Activated CD4-positive, CD25-positive, alpha-beta regulatory T cell (primary cell): ENCODE measurements at places on chromosomes 2 and 18.
A peak's percentile ranks its signal among the peaks of the same experiment; 100 is the strongest.

- no peak for DNase-seq
Measured at GRCh38 chr2:238501311-238501710, 74.6 kb downstream of the ASB1 start.

- no peak for DNase-seq
Measured at GRCh38 chr2:99066075-99066958, 75.2 kb upstream of the C2orf15 start.

DNA sequence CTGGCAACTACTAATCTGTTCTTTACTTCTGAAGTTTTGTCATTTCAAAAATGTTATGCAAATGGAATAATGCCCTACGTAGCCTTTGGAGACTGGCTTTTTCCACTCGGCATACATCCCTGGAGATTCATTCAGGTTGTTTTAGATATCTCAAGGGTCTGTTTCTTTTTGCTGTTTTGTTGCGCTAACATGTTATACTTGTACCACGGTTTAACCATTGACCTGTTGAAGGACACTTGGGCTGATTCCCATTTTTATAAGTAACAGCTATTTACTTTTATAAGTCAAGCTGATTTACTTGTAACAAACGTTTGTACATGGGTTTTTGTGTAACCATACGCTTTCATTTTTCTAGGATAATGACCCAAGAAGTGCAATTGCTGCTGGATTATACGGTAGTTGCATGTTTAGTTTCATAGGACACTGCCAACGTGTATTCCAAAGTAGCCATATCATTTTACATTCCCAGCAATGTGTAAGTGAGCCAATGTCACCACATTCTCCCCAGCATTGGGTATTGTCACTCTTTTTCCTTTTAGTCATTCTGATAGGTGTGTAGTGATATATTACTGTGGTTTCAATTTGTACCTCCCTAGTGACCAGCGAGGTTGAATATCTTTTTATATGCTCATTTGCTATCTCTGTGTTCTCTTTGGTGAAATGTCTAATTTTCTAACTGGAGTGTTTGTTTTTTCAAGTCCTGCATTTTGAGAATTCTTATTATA, 36.5 kb upstream of the STAT4 start:
- no peak for DNase-seq

GRCh38 chr2:37232131-37232933, 874 bp downstream of the NDUFAF7 start:
- DNase-seq: no peak

GRCh38 chr2:229586012-229586411, 128.3 kb downstream of the DNER start:
- no peak for DNase-seq

DNA sequence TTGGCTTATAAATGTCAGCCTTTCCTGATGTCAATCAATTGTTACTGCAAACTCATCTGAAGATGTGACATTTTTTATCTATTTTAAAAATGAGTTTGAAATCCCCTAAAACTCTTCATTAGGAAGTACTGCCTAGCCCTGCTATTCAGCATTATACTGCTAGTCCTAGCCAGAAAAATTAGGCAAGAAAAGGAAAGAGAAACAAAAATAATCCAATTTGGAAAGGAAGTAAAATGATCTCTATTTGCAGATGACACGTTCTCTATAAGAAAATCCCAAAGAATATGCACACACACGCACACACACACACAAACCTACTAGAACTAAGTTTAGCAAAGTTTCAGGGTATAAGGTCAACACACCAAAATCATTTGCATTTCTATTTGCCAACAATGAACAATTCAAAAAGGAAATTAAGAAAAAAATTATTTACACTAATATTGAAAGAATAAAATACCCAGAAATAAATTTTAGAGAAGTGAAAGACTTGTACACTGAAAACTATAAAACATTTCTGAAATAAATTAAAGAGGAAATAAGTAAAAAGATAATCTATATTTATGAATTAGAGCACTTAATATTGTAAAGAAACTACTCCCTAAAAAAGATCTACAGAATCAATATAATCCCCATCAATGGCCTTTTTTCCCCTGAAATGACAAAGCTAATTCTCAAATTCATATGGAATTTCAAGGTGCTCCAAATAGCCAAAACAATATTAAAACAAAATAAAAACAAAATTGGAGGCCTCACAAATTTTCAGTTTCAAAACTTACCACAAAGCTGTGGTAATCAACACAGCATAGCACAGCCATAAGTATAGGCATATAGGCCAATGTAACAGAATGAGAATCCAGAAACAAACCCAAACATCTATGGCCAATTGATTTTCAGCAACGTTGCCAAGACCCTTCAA, 433.7 kb upstream of the TRIB2 start:
- no peak for DNase-seq

- no peak for DNase-seq
Measured at GRCh38 chr2:192578780-192579179, 384.0 kb upstream of the TMEFF2 start.

DNA sequence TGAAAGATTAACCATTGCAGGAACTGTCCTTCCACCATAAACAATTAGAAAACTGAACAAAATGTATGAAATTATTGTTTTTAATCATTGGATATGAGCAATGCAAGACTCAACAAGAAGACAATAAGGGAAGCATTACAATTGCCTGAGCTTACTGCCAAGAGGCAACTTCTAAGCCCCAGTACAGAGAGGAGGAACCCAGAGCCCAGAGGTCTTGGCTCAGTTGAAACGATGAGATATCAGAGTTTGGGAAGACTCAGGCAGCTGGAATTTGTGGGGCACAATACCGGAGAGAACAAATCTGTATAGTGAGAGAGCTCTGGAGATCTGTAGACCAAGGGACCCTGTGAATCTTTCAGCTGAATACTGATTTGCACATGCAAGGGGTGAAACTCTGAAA, 80.6 kb upstream of the ZFP36L2 start:
- no peak for DNase-seq

- no peak for DNase-seq
Measured at GRCh38 chr2:191676790-191677645, 918 bp upstream of the NABP1 start.

GRCh38 chr2:232336241-232336736, 42.3 kb upstream of the ALPP start:
- DNase-seq: no peak

- no peak for DNase-seq
Measured at GRCh38 chr2:223815186-223815883, 22.0 kb downstream of the AP1S3 start.

- DNase-seq: peak; percentile 17
Measured at GRCh38 chr2:102094917-102095316, 47.6 kb upstream of the IL1R1 start.

DNA sequence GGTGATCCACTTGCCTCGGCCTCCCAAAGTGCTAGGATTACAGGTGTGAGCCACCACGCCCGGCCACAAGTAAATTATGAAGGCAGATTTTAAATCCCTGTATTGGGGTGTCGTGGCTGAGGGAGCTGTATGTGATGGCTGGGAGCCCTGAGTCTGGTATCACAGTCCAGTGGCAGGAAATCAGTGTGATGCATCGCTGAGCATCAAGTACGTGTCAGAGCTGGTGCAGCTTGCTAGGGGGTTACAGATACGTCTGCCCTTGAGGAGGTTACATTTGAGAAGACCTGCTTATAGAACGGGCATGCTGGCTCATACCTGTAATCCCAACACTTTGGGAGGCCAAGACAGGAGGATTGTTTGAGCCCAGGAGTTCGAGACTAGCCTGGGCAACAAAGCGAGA, 4.3 kb downstream of the ENOSF1 start:
- DNase-seq: no peak

DNA sequence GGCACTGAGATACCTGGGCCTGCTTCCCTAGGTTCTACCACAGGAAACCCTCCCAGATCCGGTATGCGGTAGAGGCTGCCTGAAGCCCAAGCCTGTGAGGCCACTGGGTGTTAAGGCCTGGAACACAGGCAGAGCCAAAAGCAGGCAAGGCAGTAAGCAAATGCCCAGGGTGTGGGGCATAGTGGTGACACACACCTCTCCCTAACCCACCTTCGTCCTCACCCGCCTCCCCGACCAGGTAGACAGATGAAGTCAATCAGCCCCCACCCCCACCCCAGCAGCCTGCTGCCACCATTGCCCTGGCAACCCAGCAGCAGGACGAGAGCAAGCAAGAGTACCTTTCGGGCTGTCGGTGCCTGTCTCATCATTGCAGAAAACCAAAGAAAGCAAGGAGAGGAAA, 6.1 kb downstream of the DCTN1 start:
- DNase-seq: no peak

- DNase-seq: no peak
Measured at GRCh38 chr2:9405636-9406035, 17.7 kb downstream of the ITGB1BP1 start.

DNA sequence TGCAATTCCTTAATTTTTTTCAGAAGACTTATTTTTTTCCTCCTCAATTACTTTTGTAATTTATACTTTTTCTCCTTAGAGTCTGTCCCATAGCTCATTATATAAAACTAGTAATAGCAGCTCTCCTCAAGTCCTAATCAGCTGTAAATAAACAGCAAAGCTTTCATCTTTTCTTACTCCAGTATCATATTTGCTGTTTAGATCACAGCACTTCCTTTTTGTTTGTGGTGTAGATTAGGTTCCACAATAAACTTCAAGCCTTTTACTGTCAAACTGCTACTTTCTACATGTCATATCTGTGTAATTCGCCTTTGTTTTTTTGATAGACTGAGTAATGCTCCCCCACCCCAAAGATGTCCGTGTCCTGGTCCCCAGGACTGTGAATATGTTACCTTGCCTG, 25.5 kb downstream of the GCG start:
- no peak for DNase-seq

DNA sequence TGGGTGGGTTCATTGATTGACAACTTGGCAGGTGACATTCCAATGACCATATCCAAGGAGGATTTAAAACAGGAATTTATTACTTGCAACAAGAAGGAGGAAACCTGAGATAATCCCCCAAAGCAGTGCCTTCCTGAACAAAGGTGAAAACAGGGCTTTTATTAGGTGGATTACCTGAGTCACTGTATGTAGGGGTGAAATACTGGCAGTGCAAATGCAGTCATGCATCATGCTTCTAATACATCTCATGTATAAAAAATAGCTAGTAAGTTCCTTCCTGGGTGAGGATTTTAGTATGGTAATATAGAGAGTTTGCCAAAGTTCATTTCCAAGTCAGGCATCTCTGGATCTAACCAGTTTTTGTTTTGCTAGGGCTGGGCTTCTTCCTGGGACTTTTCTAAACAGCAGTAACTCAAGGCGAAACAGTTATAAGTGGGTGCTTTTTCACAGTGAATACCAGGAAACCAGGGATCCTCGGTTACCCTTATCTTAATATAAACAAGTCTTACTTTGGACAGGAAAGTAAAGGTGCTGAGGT, 583.4 kb upstream of the LRRTM1 start:
- DNase-seq: no peak

DNA sequence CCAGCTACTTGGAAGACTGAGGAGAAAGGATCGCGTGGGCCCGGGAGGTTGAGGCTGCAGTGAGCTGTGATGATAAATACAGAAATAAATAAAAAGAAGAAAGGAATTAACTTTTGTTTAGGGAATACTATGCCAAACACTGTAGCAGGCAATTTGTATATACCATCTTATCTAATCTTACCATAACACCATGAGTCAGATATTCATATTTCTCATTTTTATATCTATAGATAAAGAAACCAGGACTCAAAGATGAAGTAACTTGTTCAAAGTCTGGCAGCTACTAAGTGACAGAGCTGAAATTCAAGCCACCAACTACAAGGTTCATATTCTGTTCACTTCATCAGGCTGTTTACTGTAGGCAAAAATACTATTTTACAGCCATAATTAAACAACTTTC, 119.2 kb upstream of the SLC39A10 start:
- no peak for DNase-seq

DNA sequence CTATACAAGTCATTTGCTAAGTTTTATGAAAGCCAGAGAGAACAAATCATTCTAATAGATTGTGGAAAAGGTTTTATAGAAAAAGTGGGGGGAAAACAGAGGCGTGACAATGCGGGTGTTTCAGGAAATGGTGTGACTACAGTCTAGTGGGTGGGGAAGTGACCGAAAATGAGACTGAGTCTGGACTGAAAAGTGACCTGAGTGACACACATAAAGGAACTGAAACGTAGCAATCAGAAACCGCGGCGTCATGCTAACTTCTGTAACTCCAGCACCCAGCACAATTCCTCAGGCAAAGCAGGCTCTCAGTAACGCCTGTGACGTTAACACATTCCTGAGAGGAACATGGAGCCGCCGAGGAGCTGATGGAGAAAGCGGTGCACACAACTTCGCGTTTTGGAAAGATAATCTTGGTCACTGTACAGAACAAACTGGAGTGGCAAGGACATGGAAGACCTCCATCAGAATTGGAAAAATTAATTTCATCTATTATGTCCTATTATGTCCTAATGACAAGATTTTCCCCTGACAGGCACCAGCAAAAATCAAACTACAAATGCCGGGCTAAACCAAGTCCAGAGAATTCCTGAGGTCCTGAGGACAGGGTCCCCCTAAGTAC, 1.4 kb upstream of the CD226 start:
- DNase-seq: no peak

DNA sequence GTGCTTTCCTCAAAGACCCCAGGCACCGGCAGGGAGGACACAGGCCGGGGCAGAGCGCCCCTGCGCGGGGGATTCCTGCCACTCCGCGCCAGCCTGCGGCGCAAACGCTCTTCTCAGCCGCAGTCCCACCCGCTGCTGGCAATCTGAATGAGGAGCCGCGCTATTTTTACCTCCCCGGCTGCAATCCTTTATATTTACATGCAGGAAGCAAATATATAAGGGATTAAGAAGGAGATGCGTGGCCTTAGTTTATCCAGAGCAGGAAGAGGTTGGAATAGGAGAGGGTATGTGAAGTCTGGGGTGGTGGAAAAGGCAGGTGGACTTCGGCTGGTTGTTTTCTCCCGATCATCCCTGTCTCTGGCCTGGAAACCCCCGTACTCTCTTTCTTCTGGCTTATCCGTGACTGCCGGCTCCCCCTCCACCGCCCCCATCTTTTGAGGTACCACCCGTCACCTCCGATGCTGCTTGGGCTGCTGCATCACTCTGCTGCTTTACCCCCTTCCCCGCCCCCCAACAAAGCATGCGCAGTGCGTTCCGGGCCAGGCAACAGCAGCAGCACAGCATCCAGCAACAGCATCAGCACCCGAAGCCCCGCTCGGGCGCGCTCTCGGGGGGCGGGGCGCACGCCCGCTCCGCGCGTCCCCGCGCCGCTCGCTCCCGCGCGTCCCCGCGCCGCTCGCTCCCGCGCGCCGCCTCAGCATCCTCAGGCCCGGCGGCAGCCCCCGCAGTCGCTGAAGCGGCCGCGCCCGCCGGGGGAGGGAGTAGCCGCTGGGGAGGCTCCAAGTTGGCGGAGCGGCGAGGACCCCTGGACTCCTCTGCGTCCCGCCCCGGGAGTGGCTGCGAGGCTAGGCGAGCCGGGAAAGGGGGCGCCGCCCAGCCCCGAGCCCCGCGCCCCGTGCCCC, at the start of gene ADAM23:
Gene ADAM23, plus strand, starts transcription at position 700 of the 902 bp plus-strand sequence. CDS start 335 bp downstream, outside the sequence.
- no peak for DNase-seq
